ENCODE measurements at places on chromosomes 3 and 15.

- no peak for DNase-seq
Observed at GRCh38 chr3:127525373-127525772, 65.2 kb downstream of the TPRA1 start.

DNA sequence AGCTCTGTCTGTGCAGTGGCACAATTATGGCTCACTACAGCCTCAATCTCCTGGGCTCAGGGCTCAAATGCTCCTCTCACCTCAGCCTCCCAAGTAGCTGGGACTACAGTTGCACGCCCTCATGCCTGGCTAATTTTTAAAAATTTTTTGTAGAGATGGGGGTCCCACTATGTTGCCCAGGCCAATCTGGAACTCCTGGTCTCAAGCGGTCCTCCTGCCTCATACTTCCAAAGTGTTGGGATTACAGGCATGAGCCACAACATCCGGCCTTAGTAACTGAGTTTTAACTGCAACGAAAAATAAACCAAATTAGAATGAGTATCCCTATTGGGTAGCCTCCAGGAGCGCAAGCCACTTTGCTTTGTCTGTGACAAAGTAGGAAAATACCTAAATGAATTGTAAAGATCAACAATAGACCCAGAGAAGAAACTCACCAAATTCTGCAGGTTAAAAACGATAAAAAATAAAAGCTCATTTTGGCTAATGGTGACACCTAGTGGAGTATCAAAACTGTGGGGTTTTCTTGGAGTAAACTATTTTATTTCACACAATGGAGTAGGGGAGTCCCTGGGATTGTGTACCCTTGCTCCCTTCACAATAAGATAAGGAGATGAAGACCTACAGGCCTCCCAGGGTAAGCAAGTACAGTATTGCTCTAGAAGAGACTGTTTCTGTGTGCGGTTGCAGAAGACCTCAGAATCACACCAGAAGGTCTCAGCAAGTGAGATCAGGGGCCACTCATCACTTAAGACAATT is 21.0 kb upstream of the CA12 start:
- DNase-seq, result no peak

DNA sequence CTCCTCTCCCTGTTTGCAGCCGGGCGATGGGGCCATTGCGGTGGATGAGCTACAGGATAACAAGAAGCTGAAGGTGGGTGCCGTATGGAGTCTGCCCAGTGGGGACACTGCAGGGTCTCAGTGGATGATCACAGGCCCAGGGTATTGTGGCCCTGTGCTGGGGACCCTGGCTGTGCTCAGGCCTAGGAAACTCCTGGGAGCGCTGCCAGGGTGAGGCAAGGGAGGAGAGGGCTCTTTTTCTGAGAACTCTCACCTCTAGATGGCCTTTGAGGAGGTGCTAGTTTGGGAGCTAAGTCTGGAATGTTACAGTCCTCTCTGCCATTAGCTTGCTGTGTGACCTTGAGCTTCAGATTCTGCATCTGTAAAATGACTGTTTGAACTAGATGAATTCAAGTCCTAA is 16.4 kb downstream of the SLC24A1 start:
- DNase-seq, result no peak

DNA sequence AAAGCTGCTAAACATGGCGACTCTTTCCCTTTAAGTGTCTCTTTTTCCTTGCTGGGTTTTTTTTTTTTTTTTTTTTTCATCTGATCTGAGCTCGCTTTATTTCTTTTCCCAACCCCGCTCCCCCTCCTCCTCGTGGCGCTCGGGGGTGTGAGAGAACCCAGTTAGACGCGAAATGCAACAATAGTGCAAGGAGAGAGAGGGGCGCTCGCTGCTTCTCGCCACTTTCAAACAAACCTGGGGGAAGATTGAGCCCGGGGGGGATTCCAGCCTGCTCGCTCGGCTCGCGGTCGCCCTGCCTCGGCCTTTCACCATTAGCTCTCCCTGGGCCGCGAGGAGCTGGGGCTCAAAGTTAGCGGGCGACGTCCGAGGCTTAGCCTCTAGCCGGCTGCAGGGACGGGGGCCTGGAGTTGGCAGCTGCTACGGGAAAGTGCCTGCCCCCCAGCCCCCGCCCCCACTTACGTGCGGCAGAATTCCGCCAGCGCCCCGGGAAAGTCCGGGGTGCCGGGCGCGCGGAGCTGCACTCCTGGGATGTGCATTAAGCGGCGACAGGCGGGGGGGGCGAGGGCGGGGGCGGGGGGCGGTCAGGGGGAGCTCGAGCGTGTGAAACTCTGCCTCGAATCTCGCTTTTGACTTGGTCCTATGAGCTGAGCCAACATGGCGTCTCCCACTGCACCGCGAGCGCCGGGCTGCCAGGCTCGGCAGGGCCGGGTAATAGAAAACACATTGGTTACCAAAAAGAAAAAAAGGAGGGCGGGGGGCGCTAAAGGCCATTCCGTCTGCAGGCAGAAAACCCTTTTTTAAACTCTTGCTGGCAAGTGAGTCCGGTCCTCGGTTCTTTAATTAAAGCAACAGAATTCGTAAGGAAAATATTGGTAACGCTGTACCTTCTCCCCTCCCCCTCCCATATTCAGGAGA is 10.4 kb downstream of the NR2F2 start:
- DNase-seq, result no peak

- no peak for DNase-seq
Observed at GRCh38 chr15:69951898-69952555, 145.7 kb downstream of the TLE3 start.

DNA sequence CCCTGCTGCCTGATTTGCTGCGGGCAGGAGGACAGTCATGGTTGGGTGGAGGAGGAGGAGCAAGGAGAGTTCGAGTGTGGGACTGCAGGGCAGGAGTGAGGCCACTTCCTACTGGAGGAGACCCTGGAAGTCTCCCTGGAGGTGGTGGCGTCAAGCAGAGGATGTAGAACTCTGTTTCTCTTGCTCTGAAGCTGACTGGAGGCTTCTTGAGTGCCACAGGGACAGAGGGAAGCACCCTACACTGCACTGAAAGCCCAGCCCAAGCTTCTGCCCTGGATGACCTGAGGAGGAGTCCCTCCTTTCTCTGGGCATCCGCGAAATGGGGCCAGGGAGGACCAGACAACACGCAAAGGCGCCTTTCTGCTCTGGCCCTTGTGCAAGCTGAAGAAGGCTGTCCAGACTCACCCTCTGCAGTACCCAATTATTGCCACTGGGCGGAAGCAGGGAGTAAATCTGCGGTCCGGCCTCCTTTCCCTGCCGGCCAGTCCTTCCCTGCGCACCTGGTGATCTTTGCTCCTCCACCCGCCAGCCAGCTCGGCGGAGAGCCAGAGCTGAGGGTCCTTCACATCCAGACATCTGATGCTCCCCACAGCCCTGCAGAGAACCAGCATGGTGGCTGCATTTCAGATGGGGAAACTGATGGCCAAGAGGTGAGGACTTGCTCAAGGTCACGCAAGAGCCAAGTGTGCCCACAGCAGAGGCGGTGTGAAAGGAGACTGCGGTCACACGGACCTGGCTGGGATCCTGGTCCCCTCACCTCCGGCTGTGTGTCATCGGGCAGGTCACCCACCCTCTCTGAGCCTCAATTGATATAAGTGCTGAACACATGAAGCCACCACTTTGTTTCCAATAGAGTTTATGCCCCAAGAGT is 207.1 kb downstream of the TBC1D2B start:
- no peak for DNase-seq

DNA sequence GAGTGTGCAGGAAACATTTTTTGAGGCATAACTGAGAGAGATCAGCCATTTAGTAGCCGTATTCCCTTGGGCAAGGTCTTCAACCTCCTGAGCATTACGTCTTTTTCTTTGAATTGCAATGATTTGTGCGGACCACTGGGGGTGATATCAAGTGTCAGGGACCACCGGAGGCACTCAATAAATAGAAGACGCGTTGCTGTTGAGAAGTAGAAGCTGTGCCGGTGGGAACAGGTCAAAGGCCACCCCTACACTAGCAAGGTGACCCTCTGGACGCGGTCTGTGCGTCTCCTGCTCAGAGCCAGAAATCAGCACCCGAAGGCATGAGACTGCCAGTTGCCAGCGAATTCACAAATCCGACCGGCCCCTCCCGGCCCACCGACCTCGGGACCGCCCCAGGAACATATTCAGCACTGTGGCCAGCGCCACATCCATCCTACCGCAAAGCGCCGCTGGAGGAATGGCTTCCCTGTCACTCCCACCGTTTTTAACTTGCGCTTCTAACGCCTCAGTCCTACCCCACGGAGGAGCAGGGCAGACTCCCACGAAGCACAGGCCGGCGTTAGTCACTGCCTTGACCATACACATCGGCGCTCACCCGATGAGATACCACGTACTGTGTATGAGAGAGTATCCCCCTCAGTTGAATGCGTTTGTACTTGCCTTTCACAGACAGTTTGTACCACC is 1.4 kb upstream of the GHSR start:
- DNase-seq, result no peak

DNA sequence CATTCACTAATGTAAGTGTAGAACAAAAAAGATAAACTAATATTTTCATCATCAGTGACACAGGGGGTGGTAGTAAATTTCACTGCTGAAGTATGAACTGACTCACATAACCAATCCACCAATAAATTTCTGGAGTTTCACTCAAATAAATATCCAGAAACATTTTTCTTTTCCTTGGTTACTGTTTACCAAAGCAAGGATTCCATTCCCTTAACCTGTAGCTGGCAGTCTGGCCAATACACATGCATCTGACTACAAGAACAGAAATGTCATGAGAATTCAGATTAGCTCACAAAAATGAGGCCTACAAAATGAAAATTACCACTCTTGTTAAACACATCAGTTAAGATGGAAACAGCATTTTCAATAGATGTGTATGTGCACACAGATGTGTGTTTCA is 80.3 kb downstream of the STAG1 start:
- no peak for DNase-seq

GRCh38 chr15:76192715-76193114 is 118.6 kb downstream of the ETFA start:
- DNase-seq, result no peak

DNA sequence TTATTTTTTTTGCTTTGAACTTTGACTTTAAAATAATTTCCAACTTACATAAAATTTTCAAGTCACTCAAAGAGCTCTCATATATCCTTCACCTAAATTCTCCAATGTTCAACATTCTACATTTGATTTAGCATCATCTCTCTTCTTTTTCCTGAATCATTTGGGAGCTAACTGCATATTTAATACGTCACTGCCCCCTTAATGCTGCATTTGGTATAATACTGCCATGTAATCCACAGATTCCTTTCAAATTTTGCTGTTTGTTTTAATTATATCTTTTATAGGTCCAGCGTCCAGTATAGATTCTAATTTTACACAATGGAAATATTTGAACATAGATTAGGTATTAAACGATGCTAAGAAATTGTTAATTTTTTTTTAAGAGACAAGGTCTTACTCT is 2.3 kb upstream of the EIF2AK4 start:
- no peak for DNase-seq

DNA sequence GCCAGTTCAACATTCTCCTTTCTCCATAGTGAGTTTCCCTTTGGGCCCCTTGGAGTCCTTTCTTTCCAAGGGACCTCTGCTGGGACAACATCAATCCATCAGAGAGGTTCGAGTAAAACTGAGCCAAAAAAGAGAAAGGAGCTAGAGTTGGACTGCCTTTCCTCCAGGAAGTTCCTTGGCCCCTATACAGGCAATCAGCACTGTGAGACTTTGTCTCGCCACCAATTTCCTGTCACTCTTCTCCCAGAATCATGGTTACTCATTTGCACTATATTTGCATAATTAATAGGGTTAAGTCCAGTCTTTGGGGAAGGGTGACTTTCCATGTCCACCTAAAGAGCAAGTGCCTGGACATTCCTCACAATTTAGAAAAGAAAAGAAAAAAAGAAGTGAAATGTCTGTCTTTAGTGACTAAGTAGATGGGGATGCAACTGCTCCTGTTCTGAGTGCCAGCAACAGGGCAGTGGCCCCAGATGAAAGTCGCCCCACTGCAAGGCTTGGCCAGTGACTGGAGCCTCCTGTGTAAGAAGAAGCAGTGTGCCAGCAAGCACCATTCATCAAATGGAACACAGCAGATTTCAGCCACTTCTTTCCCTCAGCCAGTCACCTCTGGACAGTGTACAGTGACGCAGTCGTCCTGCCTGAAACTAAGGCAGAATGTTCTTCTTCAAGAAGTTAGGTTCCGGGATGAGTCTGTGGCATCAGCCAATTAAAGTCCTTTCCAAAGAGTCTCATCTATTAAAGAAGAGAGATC is 91.6 kb downstream of the FSIP1 start:
- no peak for DNase-seq

- DNase-seq, result no peak
Observed at GRCh38 chr3:107128946-107129345, 248.3 kb upstream of the CCDC54 start.

DNA sequence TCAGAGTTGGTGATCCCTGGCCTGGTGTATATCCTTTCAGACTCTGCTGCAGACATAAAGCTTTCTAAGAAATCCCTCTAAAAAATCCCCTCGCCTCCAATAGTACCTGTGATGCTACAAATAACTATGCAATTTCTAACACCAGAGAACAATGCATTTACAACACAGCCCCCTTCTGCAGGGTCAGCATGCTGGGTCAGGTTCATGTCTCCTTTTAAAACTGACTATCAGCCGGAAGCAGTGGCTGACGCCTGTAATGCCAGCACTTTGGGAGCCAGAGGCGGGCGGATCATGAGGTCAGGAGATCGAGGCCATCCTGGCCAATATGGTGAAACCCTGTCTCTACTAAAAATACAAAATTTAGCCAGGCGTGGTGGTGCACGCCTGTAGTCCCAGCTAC is 77.0 kb upstream of the SPATA12 start:
- DNase-seq, result no peak

DNA sequence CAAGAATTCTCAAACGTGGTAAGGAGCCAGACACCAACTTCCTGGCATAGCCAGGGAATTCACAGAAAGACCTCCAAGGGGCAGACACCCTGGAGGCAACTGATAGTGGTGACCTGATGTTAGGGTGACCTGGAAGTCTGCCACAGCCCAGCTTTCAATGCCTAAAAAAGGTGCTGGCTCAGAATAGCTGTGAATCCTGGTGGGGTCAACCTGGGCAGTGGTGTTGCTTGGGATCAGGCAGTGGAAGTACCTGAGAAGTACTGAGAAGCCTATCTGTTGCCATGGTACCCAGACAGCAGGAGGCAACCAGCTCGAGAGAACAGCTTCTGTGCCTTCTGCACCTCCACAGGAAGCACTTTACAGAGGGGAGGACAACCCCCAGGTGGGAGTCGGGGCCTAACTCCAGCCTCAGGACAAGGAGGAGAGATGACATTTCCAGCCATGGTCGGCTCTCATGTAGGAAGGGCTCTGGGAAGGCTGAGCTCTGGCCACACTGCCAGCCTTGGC is 55.4 kb upstream of the LARS2 start:
- no peak for DNase-seq

- no peak for DNase-seq
Observed at GRCh38 chr3:153282355-153282754, 120.3 kb downstream of the RAP2B start.

GRCh38 chr3:107969994-107970819 is 120.6 kb downstream of the CD47 start:
- DNase-seq, result no peak

All from T-cell (primary cell).